ENCODE measurements at places on chromosomes 16 and 17.
A peak's percentile ranks its signal among the peaks of the same experiment; 100 is the strongest.

DNA sequence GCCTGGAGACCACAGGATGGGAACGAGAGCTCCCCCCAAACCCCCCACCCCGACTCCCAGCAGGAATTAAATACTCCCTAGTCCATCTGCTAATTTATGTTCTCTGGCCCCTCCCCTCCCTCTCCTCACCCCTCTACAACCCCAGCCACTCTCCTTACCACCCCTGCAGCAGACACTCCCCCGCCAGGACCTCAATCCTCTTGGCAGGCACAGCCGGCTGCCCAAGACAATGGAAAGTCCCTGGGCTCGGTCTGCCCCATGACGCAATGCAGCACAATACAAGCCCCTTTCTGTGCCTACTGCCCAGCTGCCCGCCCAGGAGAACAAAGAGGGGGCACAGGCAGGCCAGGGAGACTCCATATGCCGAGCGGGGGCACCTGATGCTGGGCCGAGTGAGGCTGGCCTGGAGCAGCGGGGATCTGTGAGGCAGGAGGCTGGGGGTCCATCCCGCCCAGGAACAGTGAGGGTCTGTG, 30.3 kb upstream of the CDC42EP4 start:
- DNase-seq: peak; percentile 88

GRCh38 chr17:17126131-17127110, 79.7 kb downstream of the PLD6 start:
- DNase-seq: no peak

DNA sequence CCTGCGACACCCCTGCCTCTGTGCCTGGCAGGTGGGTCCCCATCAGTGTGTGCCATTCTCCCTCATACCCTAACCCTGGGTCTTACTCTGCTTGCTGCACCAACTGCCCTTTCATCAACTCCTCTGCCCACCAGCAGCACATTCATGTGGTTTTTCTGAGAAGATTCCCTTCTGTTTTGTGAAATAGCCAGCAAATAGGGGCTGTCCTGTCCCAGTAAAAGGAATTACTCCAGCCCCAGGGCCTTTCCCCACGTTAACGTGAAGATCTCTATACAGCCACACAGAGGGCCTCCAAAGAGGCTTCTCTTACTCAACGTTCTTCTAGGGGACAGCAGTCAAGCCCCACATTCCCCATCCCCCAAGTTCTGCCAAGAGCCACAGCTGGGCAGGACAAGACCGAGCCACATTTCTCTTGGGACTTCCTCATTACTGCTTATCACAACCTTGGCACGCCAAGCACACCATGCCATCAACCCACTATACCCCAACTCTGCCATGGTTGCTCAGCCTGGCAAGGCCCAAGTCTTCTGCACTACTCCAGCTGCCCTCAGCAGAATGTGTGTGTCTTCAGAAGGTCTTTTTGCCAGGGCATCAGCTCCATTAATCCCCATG, 18.7 kb upstream of the CCL2 start:
- no peak for DNase-seq

DNA sequence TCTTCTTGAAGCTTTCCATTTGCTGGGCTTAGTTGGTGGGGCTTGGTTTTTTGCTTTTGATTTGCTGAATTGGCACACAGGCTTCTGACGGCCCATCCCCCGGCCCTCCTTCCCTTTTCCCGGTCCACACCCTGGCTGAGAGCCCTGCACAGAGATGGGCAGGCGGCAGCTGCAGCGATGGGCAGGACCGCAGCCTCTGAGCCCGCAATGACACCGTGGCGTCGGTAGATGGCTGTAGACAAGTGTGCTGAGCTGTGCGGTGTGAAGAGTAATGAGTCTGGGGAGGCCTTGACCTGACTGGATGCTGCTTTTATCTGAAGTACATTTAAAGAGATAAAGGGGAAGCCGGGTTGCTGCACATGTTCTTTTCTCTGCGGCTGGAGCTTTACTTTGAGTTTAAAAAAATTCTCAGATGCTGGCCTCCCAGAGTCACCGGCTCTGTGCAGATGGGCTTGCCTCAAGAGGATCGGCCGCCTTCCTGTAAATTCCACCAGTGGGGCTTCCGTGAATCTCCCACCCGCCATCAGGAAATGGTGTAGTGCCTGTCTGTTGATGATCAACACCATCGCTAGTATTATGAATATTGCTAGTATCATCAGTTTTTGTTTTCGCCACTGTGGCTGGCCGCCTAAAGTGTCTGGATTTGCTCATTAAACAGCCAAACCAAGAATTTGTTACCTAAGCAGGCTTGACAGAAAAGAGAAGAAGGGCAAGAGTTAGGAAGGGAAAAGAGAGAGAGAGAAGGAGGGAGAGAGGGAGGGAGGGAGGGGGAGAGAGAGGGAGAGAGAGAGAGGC, 245.6 kb upstream of the RBFOX1 start:
- DNase-seq: peak; percentile 9

DNA sequence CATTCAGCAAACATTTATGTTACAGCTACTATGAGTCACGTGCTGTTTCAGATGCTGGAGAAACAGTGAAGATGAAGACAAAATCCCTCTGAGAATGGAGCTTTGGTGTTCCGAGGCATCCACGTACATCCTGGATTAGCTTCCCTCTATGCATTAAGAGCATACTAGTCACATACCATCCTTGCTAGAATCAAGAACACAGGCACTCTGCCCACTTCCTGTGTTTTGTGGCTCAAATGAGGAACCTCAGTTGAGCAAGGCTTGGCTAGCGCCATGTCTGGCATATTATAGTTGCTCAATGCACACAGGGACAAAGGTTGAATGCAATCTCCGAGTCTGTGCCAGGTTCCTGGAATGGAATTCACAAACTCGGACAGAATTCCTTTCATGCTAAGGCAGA, 297.5 kb downstream of the XYLT1 start:
- no peak for DNase-seq

DNA sequence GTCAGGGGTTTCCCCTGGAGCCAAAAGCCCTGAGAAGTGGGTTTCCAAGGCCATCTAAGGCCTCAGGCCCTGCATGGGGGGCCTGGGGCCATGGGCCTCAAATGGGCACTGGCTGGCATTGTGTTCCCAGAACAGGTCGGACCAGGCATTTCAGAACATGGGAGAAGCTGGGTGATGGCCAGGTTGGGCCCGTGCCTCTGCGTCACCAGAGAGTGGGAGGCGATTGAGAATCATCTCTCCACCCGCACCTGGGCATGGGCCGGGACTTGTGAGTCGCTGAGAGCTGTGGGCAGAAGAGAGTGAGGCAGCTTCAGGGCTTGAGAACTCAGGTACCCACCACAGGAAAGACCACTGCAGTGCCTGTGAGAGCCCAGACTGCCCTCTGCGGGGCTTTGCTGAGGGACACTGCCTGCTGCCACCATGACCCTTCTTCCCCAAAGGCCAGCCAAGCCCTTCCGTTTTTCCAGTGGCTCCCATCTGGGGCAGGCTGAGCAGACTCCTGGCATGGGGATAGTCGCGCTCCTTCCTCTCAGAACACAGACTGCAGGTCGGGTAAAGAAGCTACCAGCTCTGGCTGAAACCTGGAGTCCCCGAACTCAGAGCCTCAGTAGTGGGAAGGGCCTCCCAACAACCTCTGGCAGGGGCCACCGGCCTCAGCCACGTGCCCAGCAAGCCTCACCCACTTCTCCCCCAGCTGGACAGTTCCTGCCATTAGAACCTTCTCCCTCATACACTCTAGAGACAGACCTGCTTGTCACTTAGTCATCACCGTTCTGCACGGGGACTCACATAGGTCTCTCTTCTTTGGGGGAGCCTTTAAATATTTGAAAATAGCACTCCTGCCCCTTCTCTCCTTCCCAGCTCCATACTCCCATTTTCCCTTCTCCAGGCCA, 1.6 kb downstream of the RAB11FIP4 start:
- no peak for DNase-seq

GRCh38 chr17:42042598-42043319, 7.6 kb downstream of the C17orf113 start:
- DNase-seq: no peak

Data from A673 (cell line).